ENCODE measurements at places on chromosomes 4 and X. TPM values are rescaled to one million over a fixed set of nuclear protein-coding genes. Genes with fewer than 3 reads are reported as not detected.

CNKSR2 gene
- 0.53 TPM for total RNA-seq

SYNPO2 gene
- 0.13 TPM for total RNA-seq

MSX1 gene
- under 0.01 TPM for total RNA-seq

TMEM31 gene
- total RNA-seq: not detected

MEPE gene
- total RNA-seq: not detected

- DNase-seq: peak; percentile 12
These were observed 105.7 kb downstream of the PSAPL1 start for GRCh38 chr4:7328913-7329638.

DNA sequence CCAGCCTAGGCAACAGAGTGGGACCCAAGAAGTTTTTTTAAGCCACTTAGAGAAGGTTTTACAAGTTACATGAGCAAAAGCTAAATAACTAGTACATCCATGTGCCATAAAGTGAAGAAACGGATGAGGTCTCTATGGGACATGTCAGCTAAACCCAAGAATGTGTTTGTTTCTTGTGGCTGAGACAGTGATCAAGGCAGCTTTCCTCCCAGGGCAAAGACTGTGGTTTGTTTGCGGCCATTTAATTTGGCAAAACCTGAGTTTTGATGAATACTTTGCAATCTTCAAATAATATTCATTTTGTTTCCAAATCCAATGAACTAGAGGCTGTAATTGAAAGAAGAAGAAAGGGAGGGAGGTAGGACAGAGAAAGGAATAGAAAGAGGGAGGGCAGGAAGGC lies 44.9 kb upstream of the SLC2A9 start:
- no peak for DNase-seq

GRCh38 chr4:52863324-52863723 lies 1.2 kb downstream of the RASL11B start:
- DNase-seq: no peak

GRCh38 chrX:9788911-9789310 lies 2.7 kb downstream of the SHROOM2 start:
- peak; percentile 75 for DNase-seq

All from bronchial epithelial cell (primary cell).